Naive thymus-derived CD4-positive, alpha-beta T cell (primary cell): ENCODE measurements at places on chromosomes 6 and 20.

DNA sequence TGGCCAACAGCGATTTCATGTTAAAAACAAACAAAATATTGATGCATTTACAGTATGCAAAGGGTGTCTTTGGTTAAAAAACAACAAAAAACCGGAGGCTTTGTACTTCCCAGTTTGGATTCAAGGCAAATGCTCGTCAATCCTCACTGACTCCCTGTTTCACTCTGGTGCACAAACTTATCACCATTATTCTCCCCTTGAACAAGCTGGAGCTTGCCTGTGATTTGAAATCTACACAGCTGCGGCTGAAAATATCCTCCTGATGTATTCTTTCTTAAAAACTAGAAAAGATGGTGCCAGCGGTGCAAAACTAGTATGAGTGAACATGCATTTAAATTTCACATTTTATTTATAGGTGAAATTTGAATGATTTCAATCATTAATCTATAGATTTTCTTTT lies 3.3 kb downstream of the PERP start:
- DNase-seq: no peak

DNA sequence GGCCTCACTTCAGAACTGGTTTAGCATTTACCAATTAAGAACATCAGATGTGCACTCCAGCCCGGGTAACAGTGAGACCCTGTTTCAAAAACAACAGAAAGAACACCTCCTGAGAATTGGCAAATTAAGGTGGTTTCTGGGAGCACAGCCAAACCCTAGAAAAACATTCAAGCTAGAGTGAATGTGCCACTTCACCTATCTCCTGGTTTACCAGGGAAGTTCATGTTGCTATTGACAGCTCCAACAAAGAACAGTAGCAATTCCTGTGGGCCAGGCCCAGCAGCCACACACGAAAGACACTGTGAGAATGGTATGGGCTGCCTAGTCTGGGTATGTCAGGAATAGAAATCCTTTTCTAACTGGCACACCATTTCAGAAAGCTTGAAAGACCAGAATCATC lies 4.9 kb downstream of the POLR1C start:
- no peak for DNase-seq

DNA sequence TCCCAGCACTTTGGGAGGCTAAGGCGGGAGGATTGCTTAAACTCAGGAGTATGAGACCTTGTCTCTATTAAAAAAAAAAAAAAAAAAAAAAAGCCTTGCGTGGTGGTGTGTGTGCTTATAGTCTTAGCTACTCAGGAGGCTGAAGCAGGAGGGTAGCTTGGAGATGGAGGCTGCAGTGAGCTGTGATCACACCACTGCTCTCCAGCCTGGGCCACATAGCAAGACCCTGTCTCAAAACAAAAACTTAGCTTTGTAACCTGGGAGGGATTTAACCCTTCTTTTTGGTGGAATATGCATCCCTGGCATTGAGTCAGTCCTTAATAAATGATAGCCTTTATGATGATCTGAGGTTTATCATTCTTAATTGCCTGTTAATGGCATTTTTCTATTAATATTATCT lies 12.8 kb downstream of the ASXL1 start:
- no peak for DNase-seq

- no peak for DNase-seq
These were observed 323.1 kb downstream of the CENPW start for GRCh38 chr6:126662966-126663365.

DNA sequence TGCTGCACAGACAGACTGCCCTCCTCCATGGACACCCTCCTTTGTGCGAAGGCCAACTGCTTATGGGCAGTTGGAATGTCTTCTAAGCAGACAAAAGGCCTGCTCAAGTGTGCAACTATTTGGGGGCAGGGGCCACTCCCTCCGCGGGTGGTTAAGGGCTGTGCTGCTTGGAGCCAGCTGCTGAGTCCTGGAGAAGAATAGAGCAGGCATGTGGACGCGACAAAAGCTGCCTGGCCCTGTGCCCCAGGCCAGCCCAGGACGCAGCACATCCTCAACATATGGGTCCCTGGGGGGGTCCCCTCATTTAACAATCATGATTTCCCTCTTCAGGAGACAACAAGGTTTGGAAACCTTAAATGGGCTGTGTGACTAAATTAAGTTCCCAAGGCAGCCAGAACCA lies 45.5 kb upstream of the ENTPD6 start:
- DNase-seq: no peak

DNA sequence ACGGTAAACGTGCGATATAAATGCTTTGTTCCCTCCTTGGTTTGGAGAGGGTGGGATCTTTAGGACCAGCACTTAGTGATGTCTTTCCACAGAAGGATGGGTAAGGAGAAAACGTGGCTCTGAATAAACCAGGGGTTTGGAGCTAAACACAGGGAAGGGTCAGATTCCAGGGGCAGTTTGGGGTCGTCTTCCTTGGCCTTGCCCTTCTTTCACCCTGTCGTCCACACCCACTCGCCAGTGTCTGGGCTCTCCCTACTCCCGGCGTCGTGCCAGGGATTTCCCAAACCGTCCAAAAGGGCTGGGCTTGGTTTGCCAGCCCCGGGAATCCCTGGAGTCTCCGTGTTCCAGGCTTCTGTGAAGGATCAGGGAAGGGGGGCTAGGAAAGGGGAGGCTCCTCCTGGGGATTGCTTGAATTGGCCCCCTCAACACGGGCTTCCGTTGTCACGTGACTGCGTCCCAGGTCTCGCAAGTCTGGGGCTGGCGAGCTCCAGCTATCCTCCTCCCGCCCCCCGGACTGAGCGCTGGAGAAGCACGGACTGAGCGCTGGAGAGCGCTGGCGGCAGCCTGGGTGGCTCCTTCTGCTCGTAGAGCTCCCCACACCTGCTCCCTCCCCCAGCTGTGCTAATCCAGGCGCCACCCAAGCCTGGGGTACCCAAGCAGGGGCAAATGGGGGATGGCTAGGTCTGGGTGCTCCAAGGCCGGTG lies 9.4 kb upstream of the ARMC12 start:
- no peak for DNase-seq

GRCh38 chr6:135021310-135022049 lies 33.1 kb downstream of the HBS1L start:
- DNase-seq: no peak

GRCh38 chr6:129284225-129284624 lies 401.3 kb downstream of the LAMA2 start:
- no peak for DNase-seq

GRCh38 chr20:57610261-57610952 lies 9.8 kb downstream of the ZBP1 start:
- no peak for DNase-seq

DNA sequence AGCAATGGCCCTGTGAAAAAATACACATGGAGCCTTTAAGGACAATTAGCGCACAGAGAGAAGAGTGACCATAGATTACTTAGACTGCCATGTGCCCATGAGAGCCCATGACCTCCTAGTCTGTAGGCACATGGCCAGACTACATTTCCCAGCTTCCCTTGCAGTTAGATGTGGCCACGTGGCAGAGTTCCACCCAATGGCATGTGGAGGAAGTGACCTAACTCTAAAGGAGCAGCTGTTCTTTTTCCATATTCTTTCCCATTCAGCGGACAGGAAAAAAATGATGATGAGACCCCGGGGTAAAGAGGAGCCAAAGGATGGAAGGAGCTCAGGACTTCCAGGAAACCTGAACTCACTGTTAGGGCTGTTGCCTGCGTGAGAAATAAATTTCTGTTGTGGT lies 116.6 kb downstream of the CBLN4 start:
- DNase-seq: no peak

- DNase-seq: no peak
These were observed 107.8 kb downstream of the NFATC2 start for GRCh38 chr20:51434580-51435247.
